ENCODE measurements at places on chromosomes 1 and 21. TPM values are rescaled to one million over a fixed set of nuclear protein-coding genes. Genes with fewer than 3 reads are reported as not detected.

DNA sequence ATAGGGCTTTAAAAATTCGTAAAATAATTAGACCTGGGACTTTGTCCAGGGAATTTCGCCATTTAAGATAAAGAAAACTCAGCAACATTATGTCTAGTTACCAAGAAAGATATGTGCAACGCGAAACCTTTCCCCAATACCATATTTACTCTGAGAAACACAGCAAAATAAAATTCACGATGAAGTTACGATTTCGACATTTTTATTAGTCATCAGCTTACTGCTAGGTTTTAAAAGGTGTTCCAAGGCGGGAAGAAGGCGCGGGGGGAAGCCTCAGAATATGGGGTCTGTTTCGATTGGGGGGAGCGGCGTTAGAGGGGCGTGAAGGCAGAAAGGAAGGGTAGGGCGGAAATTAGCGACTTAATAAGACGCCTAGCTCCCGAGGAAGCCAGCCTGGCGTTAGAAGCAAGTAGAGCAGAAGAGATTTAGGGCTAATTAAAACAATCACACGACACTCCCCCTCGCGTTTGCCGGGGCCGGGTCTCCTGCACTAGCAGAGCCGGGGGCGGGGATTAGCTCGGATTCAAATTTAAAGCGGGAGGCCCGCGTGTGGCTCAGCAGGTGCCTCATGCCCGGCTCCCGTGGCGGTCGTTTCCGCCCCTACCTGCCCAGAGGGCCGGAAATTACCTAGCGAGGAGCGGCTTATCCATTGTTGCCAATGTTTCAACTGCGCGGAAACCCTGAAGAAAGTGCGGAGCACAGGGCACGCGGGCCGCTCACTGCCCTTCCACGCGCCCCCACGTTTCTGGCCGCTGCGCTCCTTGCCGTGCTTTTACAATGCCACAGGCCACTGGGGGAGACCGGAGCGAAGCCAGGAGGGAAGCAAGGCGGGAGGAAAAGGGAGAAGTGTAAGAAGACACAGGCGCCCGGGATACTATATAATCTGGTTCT, 795 bp upstream of the POU2F1 start:
- H3K4me1 ChIP-seq, result peaks cover 29% of the 10 kb centered on the region
- H3K27ac ChIP-seq, result peak overlapping the region; percentile 92
- no peaks in the 10 kb centered on the region for H3K36me3 ChIP-seq
- peak overlapping the region; percentile 59 for H3K4me3 ChIP-seq
- no peaks in the 10 kb centered on the region for H3K27me3 ChIP-seq

GRCh38 chr1:216621536-216621935, 101.7 kb downstream of the ESRRG start:
- H3K4me3 ChIP-seq, result no peak overlapping the region
- DNase-seq, result no peak
- H3K27ac ChIP-seq, result no peak overlapping the region
- no peaks in the 10 kb centered on the region for H3K4me1 ChIP-seq
- H3K27me3 ChIP-seq, result no peaks in the 10 kb centered on the region

DNA sequence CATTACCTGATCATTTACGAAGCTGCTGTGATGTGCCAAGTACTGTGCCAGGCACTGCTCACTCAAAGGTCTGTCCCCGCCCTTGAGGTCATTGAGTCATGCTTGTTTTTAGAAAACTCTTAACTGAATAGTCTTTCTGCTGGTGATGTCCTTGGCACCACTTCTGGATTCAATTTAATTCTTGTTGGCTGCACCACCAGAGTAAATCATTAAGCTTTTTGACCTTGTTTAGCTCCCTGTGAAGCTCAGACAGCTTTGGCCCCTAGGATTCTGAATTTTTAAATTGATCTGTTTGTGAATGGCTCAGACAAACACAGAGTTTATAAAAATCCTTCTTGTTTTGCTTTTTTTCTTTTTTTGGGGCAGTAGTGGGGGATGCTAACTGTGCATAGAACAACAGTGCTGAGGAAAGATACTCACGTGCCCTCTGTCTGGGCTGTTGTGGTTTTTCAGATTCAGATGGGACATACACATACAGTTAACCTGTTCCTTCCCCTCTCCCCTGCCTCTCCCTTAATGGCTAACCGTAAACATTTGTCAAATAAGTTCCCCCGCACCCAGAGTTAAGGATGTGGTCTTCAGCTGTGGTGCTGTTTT, 67.6 kb downstream of the MTR start:
- H3K36me3 ChIP-seq, result no peaks in the 10 kb centered on the region
- H3K4me3 ChIP-seq, result no peak overlapping the region
- DNase-seq, result no peak
- no peaks in the 10 kb centered on the region for H3K4me1 ChIP-seq
- H3K27ac ChIP-seq, result no peak overlapping the region

DNA sequence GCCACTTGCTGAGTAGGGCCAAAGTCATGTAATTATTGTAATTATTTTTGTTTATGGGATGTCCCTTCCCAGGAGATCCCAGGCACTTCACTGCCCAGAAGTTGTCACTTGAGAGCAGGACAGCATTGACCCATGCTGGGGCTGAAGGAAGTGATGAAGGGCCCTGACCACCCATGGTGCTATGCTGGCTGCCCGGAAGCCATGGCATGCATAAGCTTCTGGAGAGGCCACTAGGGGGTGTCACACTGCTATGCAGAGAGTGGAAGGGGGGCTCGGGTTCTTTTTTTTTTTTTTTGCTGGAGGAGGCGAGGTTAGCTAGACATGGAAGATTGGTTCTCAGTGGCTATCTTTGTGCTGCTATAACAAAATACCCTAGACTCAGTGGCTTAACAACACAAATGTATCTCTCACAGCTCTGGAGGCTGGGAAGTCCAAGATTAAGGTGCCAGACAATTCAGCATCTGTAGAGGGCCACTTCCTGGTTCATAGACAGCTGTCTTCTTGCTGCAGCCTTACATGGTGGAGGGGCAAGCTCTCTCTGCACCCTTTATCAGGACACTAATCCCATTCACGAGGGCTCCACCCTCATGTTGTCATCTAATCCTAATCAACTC, 84.9 kb downstream of the CNIH3 start:
- H3K4me1 ChIP-seq, result no peaks in the 10 kb centered on the region
- no peak overlapping the region for H3K27ac ChIP-seq
- H3K4me3 ChIP-seq, result no peak overlapping the region
- no peaks in the 10 kb centered on the region for H3K36me3 ChIP-seq
- H3K27me3 ChIP-seq, result no peaks in the 10 kb centered on the region

- no peak overlapping the region for H3K4me3 ChIP-seq
- H3K27ac ChIP-seq, result peak overlapping the region; percentile 81
These were observed 28.6 kb upstream of the IFNGR2 start for GRCh38 chr21:33374450-33375096.

DNA sequence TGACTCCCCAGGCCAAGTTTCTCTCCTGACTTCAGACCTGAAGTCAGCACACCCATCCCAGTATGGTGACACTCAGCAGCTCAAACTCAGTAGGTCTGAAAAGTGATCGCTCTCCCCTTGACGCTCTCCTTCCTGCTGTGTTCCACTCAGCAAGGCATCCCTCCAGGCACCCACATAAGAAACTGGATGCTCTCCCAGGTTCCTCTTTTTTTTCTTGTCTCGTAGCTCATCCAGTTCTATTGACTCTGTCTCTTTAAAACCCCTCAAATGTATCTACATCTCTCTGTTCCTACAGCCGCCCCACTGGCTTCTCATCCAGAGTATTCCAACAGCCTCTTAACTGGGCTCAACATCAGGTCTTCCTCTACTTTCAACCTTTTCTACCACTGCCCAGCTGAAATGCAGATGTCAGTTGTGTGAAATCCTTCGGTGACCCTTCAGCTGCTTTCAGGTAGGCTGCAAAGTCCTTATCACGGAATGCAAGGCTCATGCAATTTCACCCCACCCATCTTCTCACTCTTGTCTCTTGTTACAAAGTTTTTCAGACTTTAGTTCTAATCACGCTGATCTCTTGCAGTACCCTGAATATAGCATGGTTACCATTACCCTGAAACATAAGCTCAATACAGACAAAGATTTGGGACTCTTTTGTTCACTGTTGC, 286.2 kb upstream of the POU3F1 start:
- H3K4me3 ChIP-seq, result no peak overlapping the region
- H3K4me1 ChIP-seq, result no peaks in the 10 kb centered on the region
- H3K27me3 ChIP-seq, result peaks cover 85% of the 10 kb centered on the region
- H3K27ac ChIP-seq, result no peak overlapping the region
- no peaks in the 10 kb centered on the region for H3K36me3 ChIP-seq
- DNase-seq, result no peak

- H3K4me3 ChIP-seq, result no peak overlapping the region
- no peak for DNase-seq
- no peaks in the 10 kb centered on the region for H3K27me3 ChIP-seq
- H3K36me3 ChIP-seq, result no peaks in the 10 kb centered on the region
These were observed 15.2 kb downstream of the H6PD start for GRCh38 chr1:9249534-9250410.

DNA sequence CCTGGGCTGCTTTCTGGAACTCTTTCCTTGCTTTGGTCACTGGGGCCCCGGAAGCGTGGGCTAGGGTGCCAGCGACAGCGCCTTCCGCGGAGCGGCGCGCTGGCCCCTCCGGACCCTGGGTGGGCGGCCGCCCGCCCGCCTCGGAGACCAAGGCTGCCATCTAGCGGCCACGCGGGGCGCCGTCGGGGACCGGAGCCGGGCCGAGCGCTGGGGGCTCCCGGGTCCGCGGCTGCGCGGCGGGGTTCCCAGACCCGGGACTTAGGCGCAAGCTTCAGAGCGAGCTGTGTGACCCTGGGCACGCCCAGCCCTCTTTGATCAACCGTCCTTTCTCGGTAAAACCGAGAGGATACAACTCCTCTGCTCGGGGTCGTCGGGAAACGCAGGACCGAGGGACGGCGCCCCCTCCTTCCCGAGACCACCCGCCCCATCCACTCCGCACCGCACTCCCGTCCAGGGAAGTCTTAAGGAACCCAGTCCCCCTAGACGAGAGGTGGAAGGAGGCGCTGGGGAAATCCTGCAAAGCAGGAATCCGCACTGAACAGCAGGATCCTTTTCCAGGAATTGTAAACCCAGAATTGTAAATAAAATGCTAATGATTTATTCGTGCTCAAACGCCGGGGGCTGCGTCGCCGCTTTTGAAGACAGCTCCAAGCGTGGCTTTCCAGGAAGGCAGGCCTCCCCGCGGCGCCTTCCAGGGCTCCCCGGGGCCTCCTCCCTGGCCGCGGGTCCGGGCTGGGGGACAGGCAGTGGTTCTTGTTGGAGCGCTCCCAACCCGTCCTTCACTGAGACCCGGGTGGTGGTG, 41.2 kb downstream of the RRAGC start:
- H3K4me3 ChIP-seq, result no peak overlapping the region
- H3K27me3 ChIP-seq, result peaks cover 96% of the 10 kb centered on the region
- H3K27ac ChIP-seq, result no peak overlapping the region
- DNase-seq, result peak; percentile 27

DNA sequence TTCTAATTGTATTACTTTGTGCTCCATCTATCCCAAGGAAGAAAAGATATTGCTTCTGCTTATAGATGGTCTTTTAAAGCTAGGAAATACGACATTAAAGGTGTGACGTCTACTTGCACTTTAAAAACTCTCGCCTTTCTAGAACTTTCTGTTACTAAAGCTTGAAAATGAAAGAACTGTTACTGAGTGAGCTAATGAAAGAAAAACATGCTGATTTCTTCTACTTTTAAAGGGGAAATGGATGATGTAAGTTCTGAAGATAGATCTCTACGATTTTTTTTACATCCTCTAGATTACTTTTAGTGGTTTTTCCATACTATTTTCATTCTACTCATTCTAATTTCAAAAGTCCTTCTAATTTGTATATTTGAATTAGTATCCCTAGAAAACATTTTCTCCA, 387.5 kb downstream of the USP25 start:
- H3K27me3 ChIP-seq, result no peaks in the 10 kb centered on the region
- H3K36me3 ChIP-seq, result no peaks in the 10 kb centered on the region
- H3K4me1 ChIP-seq, result no peaks in the 10 kb centered on the region
- DNase-seq, result no peak
- H3K27ac ChIP-seq, result no peak overlapping the region

- H3K4me3 ChIP-seq, result no peak overlapping the region
- no peak for DNase-seq
- H3K27me3 ChIP-seq, result no peaks in the 10 kb centered on the region
- H3K36me3 ChIP-seq, result no peaks in the 10 kb centered on the region
- H3K4me1 ChIP-seq, result no peaks in the 10 kb centered on the region
These were observed 180.1 kb upstream of the USP25 start for GRCh38 chr21:15549671-15550070.

DNA sequence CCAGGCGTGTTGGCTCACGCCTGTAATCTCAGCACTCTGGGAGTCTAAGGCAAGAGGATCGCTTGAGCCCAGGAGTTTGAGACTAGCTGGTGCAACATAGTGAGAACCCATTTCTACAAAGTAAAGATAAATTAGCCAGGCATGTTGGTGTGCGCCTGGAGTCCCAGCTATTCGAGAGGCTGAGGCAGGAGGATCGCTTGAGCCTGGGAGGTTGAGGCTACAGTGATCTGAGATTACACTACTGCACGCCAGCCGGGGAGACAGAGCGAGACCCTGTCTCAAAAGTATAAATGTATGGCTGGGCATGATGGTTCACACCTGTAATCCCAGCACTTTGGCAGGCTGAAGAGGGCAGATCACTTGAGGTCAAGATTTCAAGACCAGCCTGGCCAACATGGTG, 51.5 kb upstream of the LBR start:
- H3K27ac ChIP-seq, result no peak overlapping the region
- no peaks in the 10 kb centered on the region for H3K27me3 ChIP-seq
- H3K4me3 ChIP-seq, result no peak overlapping the region
- no peak for DNase-seq

- DNase-seq, result no peak
- H3K4me3 ChIP-seq, result no peak overlapping the region
- no peaks in the 10 kb centered on the region for H3K27me3 ChIP-seq
- peaks cover 28% of the 10 kb centered on the region for H3K4me1 ChIP-seq
- no peak overlapping the region for H3K27ac ChIP-seq
These were observed 31.8 kb downstream of the PROK1 start for GRCh38 chr1:110482662-110483307.

DNA sequence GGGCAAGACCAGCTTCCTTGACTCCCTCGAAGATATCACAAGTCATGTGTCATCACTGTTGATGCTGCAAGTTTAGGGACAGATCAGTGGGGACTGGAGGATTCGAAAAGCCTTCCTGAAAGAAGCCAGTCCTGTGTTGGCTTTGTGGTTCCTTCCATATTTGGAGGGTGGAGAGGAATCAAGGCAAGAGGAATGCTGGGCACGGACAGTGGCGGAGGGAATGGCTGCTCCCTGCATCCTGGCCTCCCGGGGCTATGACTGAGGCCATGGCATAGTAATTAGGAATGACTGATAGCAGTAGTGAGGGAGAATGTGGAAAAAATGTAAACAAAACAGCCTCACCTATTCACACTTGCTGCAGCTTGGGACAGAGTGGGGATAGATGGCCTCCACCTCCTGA, 36.4 kb downstream of the VANGL1 start:
- H3K4me1 ChIP-seq, result peaks cover 49% of the 10 kb centered on the region
- H3K27ac ChIP-seq, result peak overlapping the region; percentile 57
- no peak for DNase-seq
- no peak overlapping the region for H3K4me3 ChIP-seq
- H3K36me3 ChIP-seq, result peaks cover 36% of the 10 kb centered on the region
- no peaks in the 10 kb centered on the region for H3K27me3 ChIP-seq

GRCh38 chr1:217747156-217747769, 116.1 kb downstream of the SPATA17 start:
- H3K4me3 ChIP-seq, result no peak overlapping the region
- H3K4me1 ChIP-seq, result no peaks in the 10 kb centered on the region
- no peaks in the 10 kb centered on the region for H3K27me3 ChIP-seq
- H3K27ac ChIP-seq, result no peak overlapping the region
- H3K36me3 ChIP-seq, result no peaks in the 10 kb centered on the region

RYR2 gene
- total RNA-seq, result not detected

CA6 gene
- total RNA-seq, result not detected

THEM5 gene
- total RNA-seq, result not detected

NBPF6 gene
- 0.94 TPM for total RNA-seq

ELAPOR1 gene
- total RNA-seq, result 2.0 TPM

RNU1-3 gene
- total RNA-seq, result 3,235 TPM

PTGER3 gene
- total RNA-seq, result 0.13 TPM
